Activated CD8-positive, alpha-beta memory T cell treated with anti-CD3 and anti-CD28 coated beads, Interleukin-2, amount 10 ng/mL, durations not matched to agents 7 days and 5 days (primary cell): ENCODE measurements at places on chromosomes 7 and 10.

GRCh38 chr7:7911369-7912123 is 57.0 kb upstream of the GLCCI1 start:
- DNase-seq = no peak

GRCh38 chr7:135980665-135981180 is 3.6 kb upstream of the MTPN start:
- peak; percentile 86 for DNase-seq

DNA sequence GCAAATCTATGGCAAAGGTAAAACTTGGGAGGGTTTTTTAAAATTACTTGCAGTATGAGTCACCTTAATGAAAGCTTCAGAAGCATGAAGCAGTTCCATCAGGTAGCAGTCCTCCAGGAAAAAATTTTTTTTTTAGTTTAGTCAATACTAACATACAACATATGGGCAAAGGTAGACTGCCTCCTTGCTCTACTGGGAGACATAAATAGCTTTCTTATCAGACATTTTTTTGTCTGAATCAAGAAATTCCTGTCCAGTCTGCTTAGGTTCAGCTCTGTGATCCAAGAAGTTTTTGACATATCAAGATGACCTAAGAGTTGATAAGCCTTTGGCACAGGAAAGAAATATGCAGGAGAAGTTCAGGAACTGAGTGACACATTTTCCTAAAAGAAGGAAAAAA is 171.5 kb upstream of the TCF7L2 start:
- DNase-seq = no peak

GRCh38 chr7:43308913-43309705 is 196.7 kb downstream of the HECW1 start:
- DNase-seq = no peak

DNA sequence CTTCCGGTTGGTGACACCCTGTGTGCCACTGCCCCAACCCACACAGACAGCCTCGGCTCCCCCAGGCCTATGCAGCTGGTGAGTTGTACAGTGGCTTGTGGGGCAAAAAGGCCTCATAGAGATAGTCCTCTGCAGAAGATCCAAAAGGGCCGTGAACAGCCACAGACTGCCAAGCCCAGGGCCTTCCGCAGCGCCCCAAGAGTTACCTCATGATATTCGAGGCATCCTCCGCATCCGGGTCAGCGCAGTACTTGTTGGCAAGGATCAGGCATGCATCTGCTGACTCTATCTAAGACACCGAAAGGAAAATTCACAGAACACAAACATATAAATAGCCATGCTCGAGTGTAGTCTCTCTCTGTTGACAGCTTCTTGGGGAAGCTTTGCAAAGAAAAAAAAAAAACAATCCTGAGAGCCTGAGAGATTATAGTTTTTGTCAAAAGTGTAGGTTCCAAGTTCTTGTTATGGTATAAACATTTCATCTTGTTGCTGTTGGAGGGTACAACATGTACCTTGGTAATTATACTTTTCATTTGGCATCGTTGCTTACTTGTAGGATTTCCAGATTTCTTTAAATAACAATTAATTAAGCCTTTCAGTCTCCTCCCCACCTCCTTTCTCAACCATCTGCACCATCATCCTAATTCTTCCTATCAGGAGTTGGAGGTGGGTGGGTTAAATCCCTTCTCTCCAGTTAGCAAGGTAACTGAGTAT is 553.0 kb downstream of the KCNMA1 start:
- no peak for DNase-seq

GRCh38 chr10:114342976-114343375 is 61.3 kb downstream of the AFAP1L2 start:
- no peak for DNase-seq

DNA sequence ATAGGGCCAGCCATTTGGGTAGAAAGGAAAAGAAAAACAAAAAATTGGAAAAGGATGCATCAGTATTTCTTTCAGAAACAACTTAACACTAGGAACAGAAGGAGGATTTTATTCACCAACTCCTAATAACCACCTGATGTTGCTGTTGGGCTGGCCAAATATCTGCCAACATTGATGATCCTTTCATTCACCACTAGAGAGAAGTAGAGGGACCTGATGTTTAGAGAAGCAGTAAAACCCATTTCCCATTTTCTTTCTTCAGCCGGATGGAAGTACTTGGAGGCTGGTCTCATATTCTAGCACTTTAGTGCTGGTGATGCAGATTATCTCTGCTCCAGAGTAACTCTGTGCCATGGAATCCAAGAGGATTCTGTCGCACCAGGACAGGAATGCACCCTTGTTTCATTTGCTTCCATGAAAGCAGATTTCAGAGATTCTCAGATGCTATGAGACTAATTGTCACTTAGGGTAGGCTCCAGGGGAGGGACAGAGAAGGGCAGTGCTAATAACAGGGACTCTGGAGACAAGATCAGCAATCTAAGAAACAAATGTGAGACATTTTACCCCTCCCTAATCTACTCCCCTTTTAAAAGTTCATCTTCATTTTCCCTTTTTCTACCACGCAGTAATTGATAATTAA is 3.1 kb downstream of the KLLN start:
- DNase-seq = peak; percentile 49

- peak; percentile 76 for DNase-seq
Observed at GRCh38 chr7:130394421-130395195, 14.3 kb downstream of the CPA1 start.

DNA sequence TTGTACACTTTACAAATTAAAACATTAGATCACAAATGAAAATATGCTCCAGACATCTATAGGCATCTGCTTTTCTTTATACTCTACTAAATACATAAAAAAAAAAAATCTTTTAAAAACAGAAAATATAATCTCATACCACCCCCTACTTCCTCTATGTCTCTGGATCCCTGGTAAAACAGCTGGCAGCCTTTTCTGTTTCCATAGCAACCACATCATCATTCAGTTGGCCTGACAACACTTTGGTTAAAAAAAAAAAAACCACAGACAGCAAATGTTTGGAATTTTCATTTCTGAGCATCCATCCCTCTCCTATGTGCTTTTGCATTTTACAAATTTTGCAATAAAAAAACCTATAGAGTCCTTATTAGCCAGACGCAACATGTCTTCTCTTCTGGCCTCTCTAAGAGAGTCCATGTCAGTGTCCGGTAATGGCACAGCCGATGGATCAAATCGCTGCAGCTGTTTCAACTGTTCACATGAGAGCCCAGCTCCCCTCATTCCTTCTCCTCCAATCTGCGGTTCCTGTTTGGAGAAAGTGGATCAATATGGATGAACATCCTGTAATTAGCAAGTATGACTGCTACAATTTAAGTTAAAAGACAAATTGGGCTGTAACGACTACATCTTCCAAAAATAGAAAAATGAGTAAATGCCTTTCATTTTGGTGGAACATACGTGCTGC is 105.6 kb downstream of the NSUN6 start:
- DNase-seq = no peak

DNA sequence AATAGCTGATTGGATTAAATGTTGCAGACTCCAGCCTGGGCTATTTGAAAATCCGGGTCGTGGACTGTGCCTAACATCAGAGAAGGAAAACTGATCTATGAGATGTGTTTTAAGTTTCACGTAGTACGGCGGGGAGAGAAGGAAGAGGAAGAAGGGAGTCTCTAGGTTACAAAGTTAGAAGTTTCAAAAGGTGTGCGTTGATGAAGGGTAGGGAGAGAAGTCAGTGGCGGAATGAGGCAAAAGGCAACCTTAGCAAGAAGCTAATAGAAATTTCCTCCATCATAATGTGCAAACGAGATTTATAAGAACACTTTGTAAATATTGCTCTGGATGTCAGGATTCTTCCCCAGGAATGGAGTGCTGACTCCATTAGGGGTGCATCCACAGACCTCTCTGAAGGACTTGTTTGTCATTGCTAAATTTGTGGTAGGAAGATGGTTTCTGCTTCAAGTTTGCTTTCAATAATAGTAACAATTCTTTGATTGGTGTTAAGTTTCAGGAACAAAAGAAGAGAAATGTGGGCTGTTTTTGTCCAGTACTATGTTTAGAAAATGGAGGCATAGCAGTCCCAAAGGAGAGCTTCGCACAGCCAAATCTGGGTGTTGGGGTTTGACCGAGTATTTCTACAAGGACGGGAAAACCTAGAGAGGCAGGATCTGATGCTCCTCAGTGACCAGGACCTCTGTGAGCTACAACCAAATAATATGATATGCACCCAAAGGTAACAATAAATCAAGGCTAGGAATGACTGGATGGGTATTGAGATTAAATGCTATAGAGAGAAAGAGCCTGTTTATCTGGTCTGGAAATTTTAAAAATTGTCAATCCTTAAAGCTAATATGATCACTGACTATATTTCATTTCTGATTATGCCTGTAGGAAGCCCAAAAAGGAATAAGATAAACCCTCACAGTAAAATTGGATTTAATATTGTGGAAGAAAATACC is 8.2 kb downstream of the TWIST1 start:
- no peak for DNase-seq

DNA sequence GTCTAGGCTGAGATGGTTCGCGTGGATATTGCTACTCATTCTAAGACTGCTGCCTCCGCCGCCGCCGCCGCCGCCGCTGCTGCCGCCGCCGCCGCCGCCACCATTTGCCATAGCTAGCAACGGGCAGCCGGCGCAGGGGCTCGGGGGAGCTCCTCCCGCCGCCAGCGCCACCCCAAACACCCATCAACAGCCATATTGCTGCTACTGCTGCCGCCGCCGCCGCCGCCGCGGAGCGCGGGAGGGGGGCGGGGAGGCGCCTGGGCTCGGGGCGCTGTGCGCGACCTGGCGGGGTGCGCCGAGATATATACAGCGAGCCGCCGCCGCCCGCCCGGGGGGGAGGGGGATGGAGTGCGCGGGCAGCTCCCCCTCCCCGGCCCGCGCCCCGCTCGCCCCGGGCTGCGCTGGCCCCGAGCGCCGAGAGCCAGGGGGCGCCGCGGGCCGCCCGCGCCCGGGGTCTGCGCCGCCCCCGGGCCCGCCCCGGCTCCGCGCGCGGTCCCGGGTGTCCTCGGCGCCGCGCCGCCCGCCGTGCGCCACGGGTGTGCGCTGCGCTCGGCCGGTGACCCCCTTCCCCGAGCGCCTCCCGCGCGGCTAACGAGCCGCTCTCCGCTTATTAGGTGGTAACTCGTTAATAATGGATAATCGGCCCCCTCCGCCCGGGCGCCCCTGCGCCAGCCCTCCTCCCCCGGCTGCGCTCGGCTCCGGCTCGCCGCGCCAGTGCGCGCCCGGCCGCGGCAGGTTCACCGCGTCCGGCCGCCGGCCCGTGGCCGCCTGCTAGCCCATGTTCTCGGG is at the start of gene KCNMA1:
Gene KCNMA1, minus strand, starts transcription at position 277 of the 789 bp plus-strand sequence.
- DNase-seq = no peak

- DNase-seq = no peak
Observed at GRCh38 chr10:516764-517163, 172.7 kb downstream of the DIP2C start.

- no peak for DNase-seq
Observed at GRCh38 chr10:8696746-8697145, 642.3 kb downstream of the GATA3 start.

DNA sequence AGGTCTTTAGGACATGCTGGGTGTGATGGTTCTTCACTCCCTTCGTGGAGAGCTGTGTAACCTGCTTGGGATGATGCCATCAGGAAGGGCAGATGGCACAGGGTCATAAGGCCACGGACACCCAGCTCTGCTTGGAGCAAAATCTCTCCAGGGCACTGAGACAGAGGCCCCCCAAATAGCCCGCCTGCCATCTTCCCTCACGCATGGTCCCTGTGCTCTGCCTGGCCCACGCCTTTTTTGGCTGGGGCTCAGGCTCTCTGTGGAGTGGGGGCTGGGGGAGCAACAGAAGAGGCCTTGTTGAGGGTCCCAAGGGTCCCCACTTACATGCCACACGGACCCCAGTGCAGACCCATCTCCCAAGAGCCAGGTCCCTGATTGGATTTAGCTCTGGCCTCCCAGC is 93.3 kb upstream of the RET start:
- DNase-seq = no peak

DNA sequence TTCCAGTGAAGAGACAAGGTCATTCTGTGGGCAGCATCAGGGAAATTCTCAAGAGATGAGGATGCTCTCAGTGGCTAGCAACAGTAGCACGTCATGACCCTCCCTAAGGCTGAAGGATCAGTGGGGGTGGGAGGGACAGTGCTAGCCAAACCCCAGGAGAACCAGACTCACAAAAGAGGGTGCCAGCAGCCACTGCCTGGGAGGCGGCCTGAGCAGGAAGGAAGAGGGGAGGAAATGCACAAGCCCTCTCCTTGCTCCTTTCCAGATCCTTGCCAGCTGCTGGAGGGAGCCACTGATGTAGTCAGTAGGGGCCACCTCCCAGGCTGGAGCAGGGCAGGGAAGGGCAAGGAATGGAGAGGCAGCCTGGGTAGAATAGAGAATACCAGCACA is 302.7 kb downstream of the RPS24 start:
- DNase-seq = no peak

GRCh38 chr7:100609958-100610357 is 2.4 kb upstream of the MOSPD3 start:
- DNase-seq = no peak

- DNase-seq = no peak
Observed at GRCh38 chr10:63964406-63964805, 443.2 kb downstream of the REEP3 start.

GRCh38 chr7:159024280-159024951 is 120.3 kb downstream of the VIPR2 start:
- no peak for DNase-seq

- no peak for DNase-seq
Observed at GRCh38 chr10:118115701-118116100, 69.0 kb upstream of the RAB11FIP2 start.

- no peak for DNase-seq
Observed at GRCh38 chr7:135536150-135536549, 21.6 kb upstream of the NUP205 start.

DNA sequence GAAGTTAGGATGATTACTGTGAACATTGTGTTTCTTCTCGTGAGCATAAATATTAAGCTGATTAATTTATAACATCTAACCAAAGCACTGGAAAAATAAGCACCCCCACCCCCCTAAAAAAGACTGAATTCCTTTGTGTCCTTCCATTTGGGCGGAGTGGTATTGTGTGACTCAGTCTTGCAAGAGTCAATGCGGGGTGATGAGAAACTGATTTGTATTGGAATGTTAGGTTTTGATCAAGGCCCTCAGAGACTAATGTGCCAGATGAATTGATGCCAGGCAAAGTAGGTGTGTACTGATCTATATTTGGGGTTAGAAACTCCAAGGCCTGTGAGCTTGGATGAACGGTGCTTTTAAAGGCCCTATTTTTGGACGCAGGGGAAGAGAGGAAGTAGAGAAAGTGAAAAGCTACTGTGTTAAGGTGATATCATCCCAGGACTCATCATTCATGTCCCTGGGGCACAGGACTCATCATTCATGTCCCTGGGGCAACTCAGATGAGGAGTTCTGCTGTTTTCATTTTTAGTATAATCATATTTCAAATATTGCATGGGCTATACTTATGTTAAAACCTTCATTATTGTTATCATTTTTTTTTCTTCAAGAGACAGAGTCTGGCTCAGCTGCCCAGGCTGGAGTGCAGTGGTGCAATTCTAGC is 61.3 kb upstream of the PTN start:
- no peak for DNase-seq

GRCh38 chr7:100567751-100568175 is 5.9 kb downstream of the SAP25 start:
- DNase-seq = peak; percentile 55

GRCh38 chr10:69481305-69481704 is 30.0 kb downstream of the TSPAN15 start:
- no peak for DNase-seq

- no peak for DNase-seq
Observed at GRCh38 chr7:117704063-117704462, 169.2 kb downstream of the CTTNBP2 start.
